ENCODE measurements at places on chromosomes 2 and 18. TPM values are rescaled to one million over a fixed set of nuclear protein-coding genes. Genes with fewer than 3 reads are reported as not detected.

- H3K36me3 ChIP-seq = no peaks in the 10 kb centered on the region
- peak overlapping the region; percentile 97 for H3K27ac ChIP-seq
- H3K27me3 ChIP-seq = no peaks in the 10 kb centered on the region
- H3K4me1 ChIP-seq = no peaks in the 10 kb centered on the region
These were observed 944 bp downstream of the RAB3GAP1 start for GRCh38 chr2:135052997-135053474.

DNA sequence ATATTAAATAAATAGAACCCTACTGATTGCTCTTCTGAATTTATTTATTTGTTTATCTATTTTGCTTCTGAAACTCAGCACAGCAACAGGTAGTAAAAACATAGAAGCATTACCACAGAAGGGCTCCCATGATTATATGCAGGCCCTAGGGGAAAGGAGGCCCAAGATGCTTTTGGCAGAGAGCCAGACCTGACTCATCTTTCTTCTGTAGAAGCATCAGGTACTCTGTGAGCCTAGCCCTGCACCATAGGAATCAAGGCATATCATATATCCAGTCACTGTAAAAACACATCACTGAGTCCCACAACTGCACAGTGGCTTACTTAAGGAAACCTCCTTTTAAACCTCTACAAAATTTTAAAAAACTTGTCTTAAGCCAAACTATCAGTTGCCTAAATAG is 1.8 kb downstream of the SCN9A start:
- no peak overlapping the region for H3K27ac ChIP-seq
- H3K4me1 ChIP-seq = no peaks in the 10 kb centered on the region
- no peak for DNase-seq
- H3K27me3 ChIP-seq = no peaks in the 10 kb centered on the region
- H3K4me3 ChIP-seq = no peak overlapping the region
- H3K36me3 ChIP-seq = no peaks in the 10 kb centered on the region

DNA sequence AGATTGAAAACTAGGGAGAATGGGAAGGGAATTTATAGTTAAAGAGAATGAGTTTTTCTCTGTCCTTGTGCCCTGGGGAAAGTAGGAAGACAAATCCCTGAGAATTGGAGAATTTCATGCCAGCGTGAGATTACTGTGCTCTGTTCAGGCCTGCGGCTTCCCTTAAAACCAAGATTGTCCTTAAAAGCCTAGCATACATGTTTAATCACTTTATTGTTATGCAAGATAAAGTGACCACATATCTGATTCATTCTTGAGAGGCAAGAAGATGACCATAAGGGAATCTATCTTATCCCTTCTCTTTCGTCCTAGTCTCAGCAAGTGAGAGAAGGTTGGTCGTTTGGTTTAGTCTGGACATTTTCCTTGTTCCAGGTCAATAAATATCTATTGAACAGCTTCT is 75.9 kb downstream of the ADCYAP1 start:
- H3K27me3 ChIP-seq = no peaks in the 10 kb centered on the region
- no peak overlapping the region for H3K4me3 ChIP-seq
- H3K4me1 ChIP-seq = no peaks in the 10 kb centered on the region
- DNase-seq = no peak
- no peak overlapping the region for H3K27ac ChIP-seq

DNA sequence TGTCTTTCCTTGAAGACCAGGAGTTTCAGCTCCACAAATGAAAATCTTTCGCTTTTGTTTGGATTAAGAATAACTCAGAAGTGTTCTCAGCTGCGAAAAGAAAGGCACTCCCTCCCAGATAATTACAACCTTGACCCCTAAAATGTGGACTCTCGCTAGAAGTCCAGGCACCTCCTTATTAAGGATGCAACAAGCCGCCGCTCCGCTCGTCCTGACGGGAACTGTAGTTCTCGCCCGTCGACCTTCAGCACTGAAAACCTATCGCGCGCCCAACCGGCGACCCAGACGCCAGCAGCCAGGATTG is 559 bp downstream of the IMMT start:
- peak overlapping the region; percentile 100 for H3K27ac ChIP-seq
- H3K4me1 ChIP-seq = peaks cover 16% of the 10 kb centered on the region
- DNase-seq = peak; percentile 97
- peak overlapping the region; percentile 96 for H3K4me3 ChIP-seq
- no peaks in the 10 kb centered on the region for H3K27me3 ChIP-seq
- no peaks in the 10 kb centered on the region for H3K36me3 ChIP-seq

FOXI3 gene
- total RNA-seq = not detected

- H3K4me3 ChIP-seq = no peak overlapping the region
- no peak overlapping the region for H3K27ac ChIP-seq
- no peaks in the 10 kb centered on the region for H3K36me3 ChIP-seq
- DNase-seq = no peak
- H3K27me3 ChIP-seq = no peaks in the 10 kb centered on the region
These were observed 123.1 kb upstream of the HDAC4 start for GRCh38 chr2:239523954-239524330.

Data from colonic mucosa (tissue), 4 donors.